ENCODE measurements at places on chromosomes 7 and 10. TPM values are rescaled to one million over a fixed set of nuclear protein-coding genes. Genes with fewer than 3 reads are reported as not detected.

The AKR1C2 gene
- total RNA-seq, result 982 TPM

GRCh38 chr7:67571026-67571545 is 574.5 kb downstream of the TYW1 start:
- H3K27ac ChIP-seq, result no peak overlapping the region
- H3K36me3 ChIP-seq, result no peaks in the 10 kb centered on the region
- H3K4me1 ChIP-seq, result no peaks in the 10 kb centered on the region
- no peaks in the 10 kb centered on the region for H3K27me3 ChIP-seq
- H3K4me3 ChIP-seq, result no peak overlapping the region

DNA sequence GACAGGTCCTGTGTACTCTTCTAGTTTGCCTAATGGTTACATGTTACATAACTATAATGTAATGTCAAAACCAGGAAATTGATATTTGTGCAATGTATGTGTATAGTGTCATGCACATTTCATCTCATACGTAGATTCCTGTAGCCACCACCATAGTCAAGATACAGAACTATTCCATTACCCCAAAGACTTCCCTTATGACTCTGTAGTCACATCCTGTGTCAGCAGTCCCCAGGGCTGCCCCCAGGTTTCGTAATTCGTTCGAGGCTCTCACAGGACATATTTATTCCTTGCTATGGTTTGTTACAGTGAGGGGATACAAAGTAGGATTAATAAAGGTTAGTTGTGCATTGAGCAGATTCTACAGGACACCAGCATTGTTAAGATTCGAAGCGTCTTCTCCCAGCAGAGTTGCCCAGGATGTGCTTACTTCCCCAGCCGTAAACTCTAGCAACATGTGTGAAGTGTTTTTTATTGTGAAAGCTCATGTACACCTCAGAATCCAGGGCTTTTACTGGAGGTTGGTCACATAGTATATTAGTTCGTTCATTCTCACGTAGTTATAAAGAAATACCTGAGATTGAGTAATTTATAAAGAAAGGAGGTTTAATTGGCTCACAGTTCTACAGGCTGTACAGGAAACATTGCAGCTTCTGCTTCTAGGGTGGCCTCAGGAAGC is 18.6 kb downstream of the RABGEF1 start:
- no peaks in the 10 kb centered on the region for H3K36me3 ChIP-seq
- H3K27me3 ChIP-seq, result no peaks in the 10 kb centered on the region
- no peak for DNase-seq
- H3K4me1 ChIP-seq, result peaks cover 12% of the 10 kb centered on the region

DNA sequence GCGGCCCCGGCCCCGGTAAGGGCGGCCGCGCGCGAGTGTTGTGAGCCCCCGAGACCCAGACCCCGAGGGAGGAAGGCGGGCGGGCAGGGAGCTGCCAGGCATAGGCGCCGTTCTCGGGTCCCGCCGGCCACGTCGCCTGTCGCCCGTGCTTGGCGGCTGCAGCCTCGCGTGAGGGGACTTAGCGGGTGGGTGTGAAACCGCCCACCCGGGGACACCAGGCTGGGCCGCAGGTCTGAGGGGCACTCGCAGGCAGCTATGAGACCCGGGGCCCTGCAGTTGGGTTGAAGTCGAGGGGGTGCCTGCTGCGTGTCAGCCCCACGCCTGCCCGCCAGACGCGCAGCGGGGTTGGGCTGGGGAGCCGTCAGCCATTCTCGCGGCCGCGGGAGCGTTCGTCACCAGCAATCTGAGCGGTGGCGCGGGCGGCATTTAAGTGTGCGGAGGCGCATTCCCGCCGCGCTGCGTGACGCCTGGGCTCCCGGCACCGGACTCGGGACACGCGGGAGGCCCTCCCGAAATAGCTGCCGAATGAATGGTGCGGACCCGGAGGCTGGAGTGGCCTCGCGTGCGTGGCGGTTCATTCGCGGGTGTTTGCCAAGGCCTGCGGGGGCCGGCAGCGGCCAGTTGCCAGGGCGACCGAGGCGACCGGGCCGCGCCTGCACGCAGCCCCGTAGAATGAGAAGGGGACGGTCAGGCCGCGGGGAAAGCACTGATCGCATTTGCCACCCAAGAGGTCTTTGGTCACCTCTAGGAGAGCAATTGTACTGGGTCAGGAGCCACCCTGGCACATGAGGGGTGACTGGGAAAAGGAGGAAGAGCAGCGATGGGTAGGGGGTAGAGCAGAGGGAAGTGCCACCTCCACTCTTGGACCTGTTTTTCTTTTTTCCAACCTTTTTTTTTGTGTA is 750 bp downstream of the ZNF398 start:
- H3K36me3 ChIP-seq, result no peaks in the 10 kb centered on the region
- peak overlapping the region; percentile 94 for H3K27ac ChIP-seq
- H3K4me1 ChIP-seq, result peaks cover 21% of the 10 kb centered on the region
- H3K27me3 ChIP-seq, result no peaks in the 10 kb centered on the region
- DNase-seq, result peak; percentile 66

DNA sequence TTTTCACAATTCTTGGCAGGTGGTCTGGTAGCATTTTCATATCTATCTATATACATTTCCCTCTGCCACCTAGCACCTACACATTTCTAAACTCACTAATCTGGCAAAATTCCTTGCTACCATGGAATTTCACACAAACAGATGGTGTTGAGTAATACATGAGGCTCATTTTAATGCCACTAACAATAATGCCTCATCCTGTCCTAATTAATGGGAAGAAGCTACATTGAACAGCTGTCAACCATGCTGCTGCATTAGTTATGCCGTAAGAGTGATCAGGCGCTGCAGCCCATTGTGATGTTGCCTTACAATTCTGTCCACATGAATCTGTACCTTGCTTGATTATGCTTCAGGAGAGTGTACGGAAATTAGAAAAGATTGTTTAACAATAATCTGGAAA is 23.2 kb downstream of the COL1A2 start:
- DNase-seq, result no peak
- H3K4me1 ChIP-seq, result no peaks in the 10 kb centered on the region
- H3K27ac ChIP-seq, result no peak overlapping the region
- H3K27me3 ChIP-seq, result no peaks in the 10 kb centered on the region
- no peak overlapping the region for H3K4me3 ChIP-seq
- H3K36me3 ChIP-seq, result peaks cover 40% of the 10 kb centered on the region

GRCh38 chr7:134420424-134421125 is 38.3 kb downstream of the AKR1B1 start:
- DNase-seq, result no peak
- H3K4me1 ChIP-seq, result no peaks in the 10 kb centered on the region
- no peak overlapping the region for H3K4me3 ChIP-seq
- no peak overlapping the region for H3K27ac ChIP-seq
- H3K36me3 ChIP-seq, result no peaks in the 10 kb centered on the region
- H3K27me3 ChIP-seq, result no peaks in the 10 kb centered on the region

GRCh38 chr7:83921941-83922607 is 272.5 kb downstream of the SEMA3A start:
- no peak overlapping the region for H3K27ac ChIP-seq
- H3K27me3 ChIP-seq, result no peaks in the 10 kb centered on the region
- no peak for DNase-seq
- H3K4me3 ChIP-seq, result no peak overlapping the region

- no peak overlapping the region for H3K4me3 ChIP-seq
- H3K4me1 ChIP-seq, result no peaks in the 10 kb centered on the region
- peak; percentile 64 for DNase-seq
- no peak overlapping the region for H3K27ac ChIP-seq
- H3K27me3 ChIP-seq, result no peaks in the 10 kb centered on the region
Measured at GRCh38 chr10:12566161-12567115, 217.1 kb downstream of the CAMK1D start.

GRCh38 chr10:100531761-100532160 is 2.1 kb upstream of the NDUFB8 start:
- no peaks in the 10 kb centered on the region for H3K27me3 ChIP-seq
- no peak overlapping the region for H3K27ac ChIP-seq
- H3K4me1 ChIP-seq, result peaks cover 31% of the 10 kb centered on the region

DNA sequence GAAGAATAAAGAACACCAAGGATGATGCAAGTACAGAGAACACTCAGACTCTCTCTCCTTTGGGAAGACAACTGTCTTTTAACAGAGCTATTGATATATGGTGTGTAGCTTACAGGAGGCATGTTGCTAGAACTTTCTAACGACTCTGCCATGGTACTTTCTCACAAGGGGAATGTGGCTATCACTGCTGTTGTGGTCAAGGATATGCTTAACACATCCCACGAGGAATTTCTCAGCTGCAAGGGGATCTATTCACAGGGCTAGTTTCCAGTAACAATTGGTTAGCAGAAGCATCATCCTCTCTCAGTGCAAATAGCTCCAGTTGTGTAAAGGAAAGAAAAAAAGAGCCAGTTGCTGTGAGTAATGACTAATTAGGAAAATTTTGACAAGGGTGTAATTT is 826.0 kb downstream of the SORCS1 start:
- no peaks in the 10 kb centered on the region for H3K4me1 ChIP-seq
- no peaks in the 10 kb centered on the region for H3K36me3 ChIP-seq
- no peaks in the 10 kb centered on the region for H3K27me3 ChIP-seq
- H3K4me3 ChIP-seq, result no peak overlapping the region
- DNase-seq, result no peak

DNA sequence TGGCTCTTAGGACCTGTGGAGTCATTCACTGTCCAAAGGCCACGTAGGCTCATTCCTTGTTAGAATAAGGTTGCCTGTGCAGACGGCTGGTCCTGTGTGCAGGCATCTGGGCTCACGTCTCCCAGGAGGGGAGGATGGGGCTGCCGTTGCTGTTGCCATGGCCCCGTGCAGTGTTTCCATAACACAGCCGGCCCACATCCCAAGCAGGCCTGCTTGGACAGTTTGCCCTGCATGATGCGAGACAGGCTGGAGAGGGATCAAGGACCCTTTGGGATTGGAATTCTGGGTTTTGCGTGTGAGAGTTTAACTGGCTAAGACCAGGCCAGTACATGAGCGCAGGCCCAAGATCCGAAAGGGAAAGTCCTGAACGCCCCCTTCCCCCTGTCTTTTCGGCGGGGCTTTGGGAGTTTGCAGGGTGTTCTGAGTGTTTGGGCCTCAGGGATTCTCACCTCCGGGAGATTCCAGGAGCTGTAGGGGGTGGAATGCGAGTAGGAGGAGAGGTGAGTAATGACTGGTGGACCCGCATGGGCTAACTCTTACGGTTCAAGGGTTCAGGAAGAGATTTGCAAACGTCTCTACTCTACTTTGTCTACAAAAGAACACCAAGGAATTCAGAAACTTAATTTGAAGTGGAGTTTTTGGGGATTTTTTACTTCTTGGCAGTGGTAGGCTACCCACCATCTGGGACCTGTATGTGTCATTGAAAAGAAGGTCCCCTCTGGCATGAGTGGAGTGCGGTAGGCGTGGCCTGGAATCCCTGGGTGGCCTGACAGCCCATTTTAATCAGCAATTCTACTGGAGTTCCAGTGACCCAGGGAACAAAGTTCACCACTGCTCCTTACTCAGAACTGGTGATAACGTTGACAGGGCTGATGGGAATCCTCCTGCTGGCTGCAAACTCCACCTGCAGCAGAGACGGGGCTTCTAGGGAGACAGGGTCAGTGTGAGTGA is 125.4 kb downstream of the ITIH5 start:
- H3K4me3 ChIP-seq, result no peak overlapping the region
- H3K27me3 ChIP-seq, result no peaks in the 10 kb centered on the region
- H3K36me3 ChIP-seq, result no peaks in the 10 kb centered on the region
- no peak overlapping the region for H3K27ac ChIP-seq
- no peaks in the 10 kb centered on the region for H3K4me1 ChIP-seq
- peak; percentile 49 for DNase-seq
